Cortex of kidney (tissue), 1 donor: ENCODE measurements at places on chromosomes 6 and 20.

GRCh38 chr6:14085176-14085787 is 32.3 kb upstream of the CD83 start:
- DNase-seq, result no peak

DNA sequence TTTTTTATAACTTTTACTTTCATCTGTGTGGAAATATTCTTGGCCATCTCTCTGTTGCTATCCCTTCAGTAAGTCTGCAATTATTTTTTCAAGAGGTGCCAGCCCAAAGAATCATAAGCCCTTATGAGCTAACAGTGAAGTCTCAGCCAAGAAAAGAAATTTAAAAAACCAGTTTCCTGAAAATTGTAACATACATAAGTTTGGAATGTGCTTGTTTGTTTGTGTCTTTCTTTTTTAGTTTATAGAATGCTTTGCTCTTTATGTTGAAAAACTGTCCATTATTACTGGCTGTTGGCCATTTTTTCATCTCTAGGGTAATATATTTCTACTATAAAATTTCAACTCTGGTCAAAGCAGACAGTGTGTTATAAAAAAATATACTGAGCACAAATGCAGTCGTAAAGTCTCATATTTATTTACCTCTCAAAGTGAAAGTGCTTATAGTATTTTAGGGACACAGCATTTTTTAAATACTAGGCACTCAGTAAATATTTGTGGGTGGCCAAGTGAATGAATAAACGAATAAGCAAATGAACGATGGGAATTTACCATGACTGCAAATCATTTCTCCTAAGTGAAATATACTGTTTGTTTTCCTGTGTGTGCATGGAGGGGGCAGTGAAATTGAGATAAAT is 659.7 kb downstream of the KIF16B start:
- DNase-seq, result no peak

DNA sequence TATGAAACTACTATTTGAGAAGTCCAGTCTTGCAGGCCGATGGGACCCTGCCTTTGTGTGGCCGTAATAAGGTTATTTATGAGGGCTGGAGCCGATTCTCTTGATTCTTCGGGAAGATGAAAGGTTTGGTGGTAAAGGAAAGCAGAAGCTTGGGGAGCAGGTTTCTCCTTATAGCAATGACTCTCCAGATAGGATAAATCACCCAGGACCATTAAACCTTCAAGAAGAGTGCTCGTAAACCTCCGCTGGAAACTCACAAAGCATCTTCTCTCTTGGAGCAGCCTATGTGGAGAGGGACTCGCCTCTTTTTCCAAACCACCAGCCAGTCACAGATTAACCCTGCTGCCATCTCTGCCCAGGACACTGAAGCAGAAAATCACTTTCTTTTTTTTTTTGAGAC is 69.6 kb upstream of the SALL4 start:
- no peak for DNase-seq

- DNase-seq, result no peak
Measured at GRCh38 chr6:8080362-8081151, 16.4 kb upstream of the BLOC1S5 start.

DNA sequence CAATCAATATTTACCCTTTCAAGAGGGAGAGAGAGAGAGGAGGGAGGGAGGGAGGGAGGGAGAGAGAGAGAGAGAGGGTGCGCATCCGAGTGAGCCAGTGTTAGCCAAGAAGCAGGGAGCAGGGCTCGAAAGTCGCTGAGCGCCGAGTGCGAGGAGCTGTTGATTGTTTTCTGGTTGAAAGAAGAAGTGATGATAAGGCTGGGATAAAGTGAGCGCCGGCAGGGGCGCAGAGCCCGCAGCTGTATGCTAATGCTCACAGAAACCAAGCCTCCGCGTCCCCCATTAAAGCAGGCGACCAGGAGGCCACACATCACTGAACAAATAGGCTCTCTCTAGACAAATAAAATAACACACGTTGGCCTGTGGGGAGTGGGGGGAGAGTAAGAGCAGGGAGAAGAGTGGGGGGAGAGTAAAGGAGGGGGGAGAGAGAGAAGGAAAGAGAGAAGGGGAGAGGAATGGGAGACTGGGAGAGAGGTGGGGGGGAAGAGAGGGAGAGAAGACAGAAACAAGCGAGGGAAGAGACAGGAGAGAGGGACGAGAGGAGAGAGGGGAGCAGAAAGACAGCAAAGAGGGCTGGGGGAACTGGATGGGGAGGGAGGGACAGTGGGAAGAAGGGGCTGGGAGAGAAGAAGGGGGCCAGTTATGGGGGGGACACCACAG is 5.0 kb upstream of the INSM1 start:
- no peak for DNase-seq

DNA sequence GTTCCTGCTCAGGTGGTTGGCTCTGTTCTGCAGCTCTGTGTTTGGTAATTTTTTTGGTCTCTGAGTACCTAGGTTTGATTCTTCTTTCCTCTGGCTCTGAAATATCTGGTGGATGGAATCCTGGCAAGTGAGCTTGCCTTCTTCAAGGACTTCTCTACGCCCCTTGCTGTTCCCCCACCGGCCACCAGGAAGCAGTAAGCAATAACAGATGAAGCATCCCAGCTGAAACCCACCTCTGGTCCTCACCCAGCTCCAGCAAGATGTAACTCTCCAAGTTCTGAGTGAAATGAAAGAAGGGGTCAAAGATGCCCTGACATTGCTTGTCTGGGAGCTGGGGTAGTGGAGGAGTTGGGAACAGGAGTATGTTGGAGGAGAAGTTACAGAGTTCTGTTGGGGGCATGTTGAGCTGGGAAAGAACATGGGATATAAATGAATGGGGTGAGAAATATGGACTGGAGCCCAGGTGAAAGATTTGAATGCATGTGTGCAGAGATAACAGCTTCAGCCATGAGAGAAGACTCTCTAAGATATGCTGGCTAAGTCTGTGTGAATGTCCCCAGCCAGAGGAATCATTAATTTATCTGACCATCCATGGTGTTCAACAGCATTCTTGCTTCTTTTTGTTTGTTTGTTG is 51.3 kb upstream of the GLP1R start:
- DNase-seq, result no peak

DNA sequence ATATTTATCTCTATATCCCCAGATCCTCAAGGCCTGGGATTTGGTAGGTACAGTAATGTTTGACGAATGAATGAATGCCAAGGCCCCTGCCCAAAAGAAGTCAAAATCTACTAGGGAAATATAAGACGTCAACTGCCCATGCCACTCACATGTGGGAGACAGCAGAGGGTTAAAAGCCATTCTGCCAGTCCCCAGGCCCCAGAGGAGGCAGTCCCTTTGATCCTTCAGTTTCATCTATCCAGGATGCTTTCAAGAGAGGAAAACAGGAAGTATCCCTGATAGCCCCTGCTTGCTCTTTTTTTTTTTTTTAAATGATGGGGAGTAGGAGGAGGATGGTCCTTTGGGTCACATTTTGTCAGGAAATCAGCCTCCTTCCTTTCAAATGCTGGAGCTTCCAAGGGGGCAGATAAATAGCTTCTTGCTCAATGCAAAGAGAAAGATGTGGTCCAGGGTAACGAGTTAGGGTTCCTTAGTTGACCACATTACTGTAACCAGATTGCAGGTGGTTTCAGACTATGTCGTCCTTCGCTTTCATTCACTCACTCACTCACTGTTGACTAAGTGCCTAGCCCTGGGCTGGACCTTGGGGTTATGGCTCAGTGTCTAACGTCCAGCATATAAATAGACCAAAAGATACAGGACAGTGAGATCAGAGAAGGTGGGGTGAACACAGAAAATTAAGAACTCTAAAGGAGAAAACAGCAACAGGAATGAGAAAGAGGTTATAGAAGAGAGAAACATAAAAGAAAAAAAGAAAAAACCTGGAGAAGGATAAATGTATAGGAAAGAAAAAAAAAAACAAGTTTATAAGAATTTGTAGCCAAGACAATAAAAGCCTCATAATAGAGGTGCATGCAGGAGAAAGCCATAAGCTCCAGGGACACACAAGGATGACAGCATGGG is 64.6 kb upstream of the PIM1 start:
- no peak for DNase-seq

DNA sequence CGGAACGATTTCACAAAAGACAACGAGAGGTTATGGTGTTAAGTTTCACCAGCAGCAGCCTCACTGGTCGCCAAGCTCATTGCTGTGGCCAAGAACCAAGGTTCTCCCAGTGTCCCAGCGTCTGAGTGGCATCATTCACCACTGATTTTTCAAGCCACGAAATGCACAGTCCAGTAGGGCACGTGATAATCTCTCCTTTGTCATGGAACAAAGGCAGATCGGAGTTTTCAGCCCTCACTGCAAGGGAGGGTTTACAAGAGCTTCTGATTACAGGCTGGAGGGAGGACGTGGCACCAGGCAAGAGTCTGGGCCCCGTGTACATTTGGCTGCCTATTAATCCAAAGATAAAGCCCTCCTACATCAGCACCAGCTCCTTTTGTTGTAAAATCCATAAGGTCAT is 2.0 kb downstream of the CD24 start:
- DNase-seq, result no peak

DNA sequence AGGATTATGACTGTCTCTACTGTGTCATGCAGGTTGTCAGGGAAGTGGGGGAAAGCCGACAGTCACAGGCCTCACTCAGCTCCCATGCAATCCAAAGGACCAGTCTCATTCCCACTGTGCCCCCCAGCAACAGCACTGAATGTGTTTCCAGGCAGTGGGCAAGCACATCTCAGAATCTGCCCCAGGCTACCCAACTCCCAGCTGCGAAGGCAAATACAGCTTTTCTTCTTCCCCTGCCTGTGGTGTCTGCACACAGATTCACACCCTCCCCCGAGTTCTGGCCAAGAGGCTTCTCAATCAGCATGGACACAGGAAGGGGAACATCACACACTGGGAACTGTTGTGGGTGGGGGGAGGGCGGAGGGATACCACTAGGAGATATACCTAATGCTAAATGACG is 75.3 kb downstream of the SNAP91 start:
- no peak for DNase-seq

DNA sequence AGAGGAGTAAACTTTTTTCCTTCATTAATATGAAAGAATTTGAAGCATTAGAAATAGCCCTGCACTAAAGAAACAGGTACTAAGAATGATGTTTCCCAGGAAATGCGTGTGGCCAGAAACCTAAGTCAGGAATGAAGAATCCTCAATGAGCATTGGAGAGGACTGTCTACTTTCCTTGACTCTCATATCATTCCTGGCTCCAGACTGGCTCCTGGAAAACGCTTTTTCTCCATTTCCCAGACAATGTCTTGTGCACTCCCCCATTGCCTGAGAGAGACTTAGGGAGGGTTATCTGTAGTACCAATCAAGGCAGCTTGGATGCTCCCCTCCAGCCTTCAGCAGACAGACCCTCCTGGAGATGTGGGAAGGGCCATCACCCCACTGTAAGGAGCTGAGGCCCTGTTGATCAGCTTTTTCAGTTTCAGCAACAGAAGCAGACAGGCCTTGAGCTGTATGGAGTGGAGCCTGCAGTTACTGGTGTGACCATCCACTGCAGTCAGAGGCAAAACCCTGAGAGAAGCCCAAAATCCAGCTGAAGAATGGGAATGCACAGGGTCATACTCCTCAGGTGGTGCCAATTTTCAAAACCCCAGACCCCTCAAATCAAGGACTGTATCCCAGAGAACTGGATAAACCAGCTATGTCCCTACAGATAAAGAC is 127.3 kb upstream of the NT5E start:
- no peak for DNase-seq

DNA sequence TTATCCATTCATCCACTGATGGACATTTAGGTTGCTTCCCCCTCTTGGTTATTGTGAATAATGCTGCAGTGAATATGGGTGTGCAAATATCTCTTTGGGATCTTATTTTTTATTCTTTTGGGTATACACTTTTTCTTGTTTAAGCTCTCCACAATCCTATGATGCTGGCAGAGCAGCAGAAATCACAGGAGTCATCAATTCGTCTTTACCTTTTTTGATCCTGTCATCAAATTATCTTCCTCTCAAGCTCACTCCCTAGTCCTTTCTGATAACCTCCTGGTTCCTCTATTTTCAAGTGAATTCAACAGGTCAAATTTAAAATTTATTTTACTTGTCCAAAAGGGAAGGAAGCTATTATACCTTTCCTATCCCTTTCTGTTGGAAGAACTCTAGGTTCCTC is 89.1 kb downstream of the PLCG1 start:
- no peak for DNase-seq
